ENCODE measurements at places on chromosomes 1 and 21.
A peak's percentile ranks its signal among the peaks of the same experiment; 100 is the strongest.

DNA sequence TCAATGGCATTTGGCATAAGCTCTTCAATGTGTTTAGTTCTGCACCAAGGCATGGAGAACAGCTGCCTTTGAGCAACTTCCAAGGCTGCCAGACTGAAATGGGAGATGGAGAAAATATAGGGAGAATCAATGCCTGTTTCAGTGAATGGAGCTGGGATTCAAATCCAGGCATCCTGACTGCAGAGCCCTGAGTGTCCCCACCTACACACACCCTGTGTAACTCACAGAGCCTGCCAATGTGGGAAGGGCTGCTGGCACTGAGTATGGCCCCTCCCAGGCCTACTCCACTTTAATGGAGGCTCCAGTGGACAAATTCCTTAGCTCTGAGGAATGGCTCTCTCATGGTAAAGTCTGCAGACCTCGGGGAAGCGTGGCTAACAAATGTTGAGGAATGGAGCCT lies 145.6 kb upstream of the TNR start:
- DNase-seq: no peak

DNA sequence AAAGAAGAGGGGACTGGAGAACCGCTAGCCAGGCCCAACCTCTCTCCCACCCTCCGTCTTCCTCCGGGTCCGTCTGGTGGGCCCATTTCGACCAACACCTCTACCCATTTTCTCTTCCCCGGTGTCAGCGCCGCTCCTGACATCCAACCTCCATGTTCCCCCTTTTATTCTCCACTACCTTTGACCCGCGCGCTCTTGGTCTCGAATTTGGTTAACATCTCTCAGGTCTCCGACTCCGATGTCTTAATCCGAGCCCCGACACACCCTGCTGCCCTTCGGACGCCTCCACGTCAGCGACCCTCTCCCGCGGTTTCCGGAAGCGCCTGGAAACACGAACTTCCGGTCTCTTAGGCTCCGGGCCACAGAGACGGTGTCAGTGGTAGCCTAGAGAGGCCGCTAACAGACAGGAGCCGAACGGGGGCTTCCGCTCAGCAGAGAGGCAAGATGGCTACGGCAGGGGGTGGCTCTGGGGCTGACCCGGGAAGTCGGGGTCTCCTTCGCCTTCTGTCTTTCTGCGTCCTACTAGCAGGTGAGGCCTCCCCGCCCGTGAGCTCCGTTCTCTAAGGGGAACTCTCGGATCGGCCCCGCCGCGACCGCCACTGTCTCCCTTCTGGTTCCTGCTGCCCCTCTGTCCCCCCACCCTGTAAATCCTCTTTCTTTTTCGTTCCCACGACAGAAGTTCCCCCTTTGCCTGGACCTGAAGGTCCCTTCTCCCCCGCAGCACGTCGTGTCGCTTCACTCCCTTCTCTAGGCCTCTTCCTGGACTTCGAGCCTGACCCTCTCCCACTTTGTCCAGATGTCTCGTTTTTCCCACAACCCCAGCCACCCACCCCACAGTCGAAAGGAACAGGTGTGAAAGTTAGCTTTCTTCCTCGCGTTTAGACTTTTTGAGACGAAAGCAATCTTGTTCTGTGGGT lies at the start of the genes COPA and NCSTN:
COPA (minus strand) TSS at position 298 of the 917 bp plus-strand sequence; CDS start at position 218, 80 bp downstream.
NCSTN (plus strand) TSS at position 431 of the 917 bp plus-strand sequence; CDS start at position 445, 14 bp downstream.
- DNase-seq: peak; percentile 94

DNA sequence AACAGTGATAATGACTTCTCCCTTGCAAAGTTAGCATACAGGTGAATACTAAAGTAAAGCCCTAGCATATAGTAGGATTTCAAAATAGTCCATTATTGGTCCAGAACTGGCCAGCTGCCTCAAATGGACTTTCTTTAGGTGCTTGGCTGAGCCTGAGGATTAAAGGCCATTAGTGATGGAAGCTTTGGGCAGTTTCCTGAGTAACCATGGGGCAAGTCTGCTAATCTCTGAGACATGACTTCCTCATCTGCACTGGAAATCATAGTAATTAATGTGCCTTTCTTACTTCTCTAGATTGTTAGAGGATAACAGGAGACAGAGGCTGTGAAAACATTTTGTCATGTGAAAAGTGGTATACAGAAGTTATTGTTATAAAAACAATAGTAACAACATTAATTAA lies 156.5 kb upstream of the UBE2U start:
- DNase-seq: no peak

DNA sequence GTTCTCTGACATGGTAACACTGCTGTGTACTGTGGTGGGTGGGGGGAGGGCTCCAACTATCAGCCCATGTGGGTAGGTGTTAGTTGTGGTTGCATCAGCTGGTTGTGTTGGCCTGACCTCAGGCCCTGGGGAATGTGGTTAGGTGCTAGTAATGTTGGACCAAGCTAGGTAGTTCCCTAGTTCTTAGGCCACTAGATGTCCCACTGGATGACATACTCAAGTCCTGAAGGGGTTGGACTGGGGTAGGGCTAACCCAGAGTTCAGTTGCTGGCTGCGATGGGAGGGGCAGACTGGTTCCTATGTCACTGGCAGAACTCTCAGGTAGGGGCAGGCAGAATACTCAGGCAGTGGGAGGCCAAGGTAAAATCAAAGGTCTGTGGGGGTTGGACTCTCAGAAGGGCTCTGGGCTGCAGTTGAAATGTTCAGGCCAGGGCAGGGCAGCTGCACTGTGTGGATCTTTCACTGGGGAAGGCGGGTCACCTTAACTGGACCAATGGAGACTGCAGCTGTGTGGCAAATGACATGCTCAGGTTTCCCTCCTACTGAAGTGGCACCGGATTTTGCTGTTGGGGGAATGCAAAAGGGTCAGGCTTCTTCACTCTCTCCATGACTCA lies 870.7 kb downstream of the LRRIQ3 start:
- no peak for DNase-seq

DNA sequence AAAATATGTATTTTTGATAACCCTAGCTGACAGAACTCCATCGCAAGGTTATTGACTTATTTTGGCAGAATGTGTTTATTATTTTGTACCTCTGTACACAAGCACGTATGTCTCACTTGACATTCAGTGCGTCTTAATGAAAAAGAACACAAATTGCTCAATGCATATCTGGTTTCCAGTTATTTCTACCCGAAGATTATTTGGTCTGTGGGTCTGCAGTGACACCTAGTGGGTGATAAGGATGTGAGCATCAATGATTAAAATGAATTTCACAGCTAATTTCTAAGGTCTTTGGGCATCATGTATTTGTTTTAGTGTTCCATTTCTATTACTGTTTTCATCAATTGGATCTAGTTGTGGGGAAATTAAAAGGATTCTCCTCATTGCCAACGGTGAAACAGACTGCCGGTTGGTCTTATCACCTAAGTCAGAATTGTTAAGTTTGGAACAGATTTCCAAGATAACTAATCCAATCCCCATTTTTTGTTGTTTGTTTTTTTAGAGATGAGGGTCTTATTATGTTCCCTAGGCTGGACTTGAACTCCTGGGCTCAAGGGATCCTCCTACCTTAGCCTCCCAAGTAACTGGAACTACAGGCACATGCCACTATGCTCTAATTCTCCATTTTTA lies 13.9 kb downstream of the DDX20 start:
- peak; percentile 73 for DNase-seq

- no peak for DNase-seq
Observed at GRCh38 chr21:32364796-32365195, 28.0 kb downstream of the URB1 start.

GRCh38 chr1:61130338-61131000 lies 48.1 kb downstream of the NFIA start:
- no peak for DNase-seq

Data from HFFc6 (cell line).